Left ventricle myocardium inferior (tissue), 1 donor: ENCODE measurements at places on chromosomes 7 and 10.

GRCh38 chr10:68864611-68865010 is 36.5 kb upstream of the DDX50 start:
- DNase-seq = no peak

- DNase-seq = no peak
Observed at GRCh38 chr7:136000288-136000913, 23.2 kb upstream of the MTPN start.

DNA sequence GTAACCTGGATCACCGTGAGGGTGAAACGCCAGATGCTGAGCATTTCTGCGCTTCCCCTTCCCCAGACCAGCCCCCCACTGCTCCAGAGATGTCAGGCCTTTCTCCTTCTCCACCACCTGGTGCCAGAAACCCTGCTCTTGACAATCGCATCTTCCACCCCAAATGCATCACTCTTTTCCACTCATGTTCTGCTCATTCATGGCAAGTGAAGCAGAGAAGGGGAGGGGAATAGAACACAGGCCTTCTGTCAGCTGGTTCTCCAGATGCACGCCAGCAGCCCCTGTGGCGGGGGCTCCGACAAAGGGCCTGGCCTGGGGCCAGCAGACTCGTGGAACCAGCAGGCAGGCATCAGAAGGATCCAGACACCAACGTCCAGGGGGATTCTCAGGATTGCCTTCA is 68.5 kb upstream of the SVIL start:
- no peak for DNase-seq

DNA sequence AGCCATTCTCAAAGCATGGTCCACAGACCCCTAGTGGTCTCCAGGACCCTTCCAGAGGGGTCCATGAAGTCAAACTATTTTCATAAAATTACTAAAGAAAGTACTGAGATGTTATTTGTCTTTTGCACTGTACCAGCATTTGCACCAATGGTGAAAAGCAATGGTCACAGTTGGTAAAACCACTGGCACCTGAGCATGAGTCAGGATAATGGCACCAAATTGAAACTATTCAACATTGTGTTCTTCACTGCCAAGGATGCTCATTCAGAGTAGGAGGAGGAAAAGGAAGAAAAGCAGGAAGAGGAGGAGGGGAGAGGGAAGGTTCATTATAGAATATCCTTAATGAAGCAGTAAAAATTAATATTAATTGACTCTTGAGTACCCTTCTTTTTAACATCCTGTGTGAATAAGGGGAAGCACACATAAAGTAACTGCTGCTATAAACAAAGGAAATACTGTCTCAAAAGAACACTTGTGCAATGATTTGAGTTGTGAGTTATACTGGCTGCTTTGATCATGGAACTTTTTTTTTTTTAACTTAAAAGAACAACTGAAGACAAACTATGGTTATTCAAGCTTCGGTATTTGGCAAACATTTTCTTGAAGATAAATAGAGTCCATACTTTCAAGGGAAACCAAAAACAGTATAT is 60.2 kb downstream of the MPP7 start:
- no peak for DNase-seq

DNA sequence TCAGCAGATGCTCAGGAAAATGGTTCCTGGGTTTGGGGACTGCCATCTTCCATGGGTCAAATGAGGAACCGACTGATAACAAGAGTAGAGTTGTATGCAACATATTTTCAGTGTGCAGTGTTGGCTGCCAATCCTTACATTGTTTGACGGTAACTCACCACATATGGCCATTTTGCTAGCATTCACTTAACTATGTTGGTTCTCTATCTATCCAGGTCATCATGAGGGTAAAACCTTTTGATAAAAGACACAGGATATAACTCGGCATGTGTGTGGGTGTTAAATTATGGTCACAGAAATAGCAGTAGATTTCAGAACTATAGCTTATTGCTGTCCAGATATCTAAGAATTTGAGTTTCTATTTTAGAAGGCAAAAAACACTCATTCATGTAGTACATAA is 140.7 kb upstream of the AOAH start:
- DNase-seq = no peak

- DNase-seq = no peak
Observed at GRCh38 chr7:126979722-126980121, 273.0 kb downstream of the GRM8 start.
